M059J (cell line): ENCODE measurements at places on chromosomes 6 and 20.

DNA sequence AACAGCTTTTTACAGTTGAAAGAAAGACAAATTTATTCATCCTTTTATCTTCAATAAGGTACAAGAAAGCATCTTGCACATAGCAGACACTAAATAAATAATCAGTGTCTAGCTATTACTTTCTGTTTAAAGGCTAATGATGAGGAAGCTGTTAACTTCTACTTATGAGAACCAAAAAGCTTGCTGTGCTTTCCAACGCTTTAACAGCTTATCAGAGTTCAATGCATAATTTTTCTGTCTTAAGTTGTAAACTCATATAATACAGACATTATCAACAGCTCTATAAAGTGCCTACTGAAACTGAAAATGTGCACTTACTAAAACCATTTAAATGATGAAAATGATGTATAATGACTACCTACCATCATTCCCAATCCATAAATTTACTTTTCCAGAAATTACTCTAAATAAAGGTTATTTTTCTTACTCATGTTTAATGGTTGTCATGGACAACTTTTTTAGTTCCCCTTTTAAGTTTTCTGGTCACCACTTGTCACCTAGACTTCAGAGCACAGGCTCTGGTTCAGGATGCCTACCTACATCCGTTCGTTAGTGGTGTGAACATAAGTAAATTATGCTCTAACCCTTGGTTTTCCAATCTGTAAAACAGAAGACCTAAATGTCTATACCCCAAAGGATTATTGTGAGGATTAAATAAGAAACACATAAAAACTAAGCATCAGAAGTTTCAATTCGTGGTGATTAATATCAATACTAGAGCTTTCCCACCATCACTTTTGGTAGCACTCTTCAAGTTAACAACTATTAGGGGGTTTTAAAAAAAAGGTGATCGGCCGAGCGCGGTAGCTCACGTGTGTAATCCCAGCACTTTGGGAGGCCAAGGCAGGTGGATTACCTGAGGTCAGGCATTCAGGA, 8.0 kb downstream of the PNISR start:
- DNase-seq, result no peak

- DNase-seq, result peak; percentile 96
These were observed 5.9 kb downstream of the NHSL1 start for GRCh38 chr6:138493413-138493812.

GRCh38 chr6:116933485-116933884, 56.4 kb downstream of the RFX6 start:
- no peak for DNase-seq

GRCh38 chr6:99348288-99349170, 945 bp downstream of the FAXC start:
- DNase-seq, result no peak
